ENCODE measurements at places on chromosomes 1 and 21.

DNA sequence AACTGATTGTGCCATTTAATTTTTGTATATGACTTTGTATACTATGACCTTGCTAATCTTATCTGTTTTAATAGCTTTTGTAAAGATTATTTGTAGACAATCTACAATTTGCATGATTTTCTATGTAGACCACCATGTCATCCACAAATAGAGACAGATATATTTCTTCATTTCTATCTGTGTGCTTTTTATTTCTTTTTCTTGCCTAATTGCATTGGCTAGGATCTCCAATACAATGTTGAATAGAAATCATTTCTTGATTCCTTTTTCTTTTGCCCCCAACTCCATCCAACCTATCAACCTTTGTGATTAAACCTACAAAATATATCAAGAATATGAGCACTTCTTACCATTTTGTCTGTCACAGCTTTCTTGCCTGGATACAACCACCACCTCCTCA lies 232.6 kb upstream of the POU3F1 start:
- no peak for DNase-seq

DNA sequence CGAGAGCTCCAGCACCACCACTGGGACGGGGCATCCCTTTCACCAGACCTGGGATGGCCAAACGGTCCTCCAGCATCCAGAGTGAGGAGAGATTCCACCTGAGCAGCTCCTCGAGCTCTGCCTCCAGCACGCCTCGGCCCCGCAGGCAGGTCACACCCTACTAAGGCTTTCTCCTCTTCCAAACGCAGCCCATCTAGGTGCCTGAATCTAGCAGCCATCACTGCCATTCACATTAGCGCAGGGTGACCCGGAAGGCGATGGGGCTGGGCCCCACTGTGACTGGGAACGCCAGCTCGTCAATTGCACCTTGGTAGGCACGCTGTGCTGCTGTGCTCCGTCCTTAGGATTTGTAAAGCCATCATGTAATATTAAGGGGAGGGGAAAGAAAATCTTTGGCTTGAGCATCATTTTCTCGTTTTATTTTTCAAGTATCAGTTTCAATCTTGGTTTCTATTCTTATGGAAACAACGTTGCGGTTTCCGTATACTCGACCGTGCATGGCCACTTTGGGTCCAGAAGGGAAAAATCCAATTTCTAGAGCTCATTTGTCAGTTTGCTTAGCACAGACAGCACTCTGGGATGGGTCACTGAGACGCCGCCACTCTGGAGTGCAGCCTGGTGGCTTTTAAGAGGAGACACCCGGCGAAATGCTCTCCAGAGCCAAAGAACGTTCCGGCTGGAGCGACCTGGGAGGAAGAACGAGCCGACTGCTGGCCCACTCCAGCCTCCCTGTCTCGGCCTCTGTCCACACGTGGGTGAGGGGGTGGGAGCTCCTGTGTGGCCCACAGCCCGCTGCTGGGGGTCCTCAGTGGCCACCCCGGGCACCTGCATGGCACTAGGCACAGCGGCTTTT lies 173.6 kb downstream of the PRDM16 start:
- no peak for DNase-seq

DNA sequence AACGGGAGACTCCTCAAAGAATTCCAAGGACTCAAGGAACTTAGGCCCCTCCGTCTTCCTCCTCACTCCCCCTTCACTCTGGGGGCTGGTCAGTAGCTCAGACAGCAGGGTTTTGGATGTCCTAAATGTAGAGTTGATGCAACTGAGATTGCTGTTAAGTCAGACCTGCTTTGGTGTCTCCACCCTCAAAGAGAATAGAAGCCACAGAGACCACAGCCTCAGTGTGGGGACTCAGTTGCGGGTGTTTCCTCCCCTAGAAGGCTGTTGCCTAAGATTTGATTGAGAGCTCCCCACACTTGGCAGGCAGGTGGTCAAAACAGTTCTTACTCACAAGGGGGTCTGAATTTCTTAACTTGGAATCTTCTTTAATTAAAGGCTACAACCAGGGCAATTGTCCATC lies 7.6 kb downstream of the MAN1C1 start:
- DNase-seq = no peak

DNA sequence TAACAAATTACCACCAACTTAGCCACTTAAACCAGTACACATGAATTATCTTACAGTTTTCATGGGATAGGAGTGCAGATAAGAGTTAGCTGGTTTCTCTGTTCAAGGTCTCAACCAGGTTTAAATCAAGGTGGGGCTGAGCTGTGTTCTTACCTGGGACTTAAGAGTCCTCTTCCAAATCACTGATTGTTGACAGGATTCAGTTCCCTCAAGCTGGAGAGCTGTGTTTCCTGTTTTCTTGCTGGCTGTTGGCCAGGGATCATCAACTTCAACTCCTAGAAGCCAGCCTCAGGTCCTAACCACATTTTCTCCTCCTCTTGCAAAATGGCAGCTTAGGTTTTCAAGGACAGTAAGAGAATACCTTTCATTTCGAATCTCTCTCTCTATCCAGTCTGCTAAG lies 123.8 kb upstream of the CHRM3 start:
- DNase-seq = no peak

- no peak for DNase-seq
Measured at GRCh38 chr1:99540744-99541143, 105.2 kb upstream of the PALMD start.

- DNase-seq = no peak
Measured at GRCh38 chr1:242522996-242523718, 1.3 kb downstream of the PLD5 start.

GRCh38 chr1:184036517-184036949 lies 995 bp downstream of the COLGALT2 start:
- no peak for DNase-seq

DNA sequence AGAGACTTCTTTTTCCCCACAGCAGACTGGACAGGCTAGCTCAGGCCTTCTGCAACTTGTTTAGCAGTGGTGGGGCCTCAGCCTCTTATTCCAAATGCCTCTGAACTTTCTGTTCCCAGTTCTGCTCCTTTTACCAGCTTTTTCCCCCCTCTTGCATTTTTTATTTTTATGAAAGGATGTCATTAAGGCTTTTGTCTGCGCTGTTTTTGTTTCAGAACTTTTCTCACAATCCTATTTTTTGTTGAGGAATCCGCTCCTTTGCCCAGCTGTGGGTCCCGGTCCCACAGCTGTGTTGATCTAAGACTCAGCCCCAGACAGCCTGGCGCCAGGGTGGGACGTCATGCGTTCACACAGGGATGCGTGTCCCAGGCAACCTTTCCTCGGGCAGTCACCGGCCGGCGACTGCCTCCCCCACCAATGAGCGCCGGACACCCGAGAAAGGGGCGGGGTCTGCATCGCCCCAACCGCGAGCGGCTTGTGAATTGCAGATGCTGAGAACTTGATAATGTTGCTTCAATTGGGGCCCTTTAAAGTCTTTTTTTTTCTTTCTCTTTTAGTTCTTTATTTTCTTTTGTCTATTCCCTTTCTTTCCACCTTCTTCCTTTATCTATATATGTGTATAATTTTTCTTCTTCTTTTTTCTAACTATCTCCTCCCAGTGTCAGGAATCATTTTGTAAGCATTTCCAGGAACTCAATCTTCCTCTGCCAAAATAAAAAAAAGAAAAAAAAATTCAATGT lies 3.0 kb upstream of the ID3 start:
- no peak for DNase-seq

Measured in stimulated activated CD4-positive, alpha-beta T cell treated with anti-CD3 and anti-CD28 coated beads, Interleukin-15, amount 100 ng/mL, for 1 hour (primary cell).